Stimulated activated CD8-positive, alpha-beta memory T cell treated with anti-CD3 and anti-CD28 coated beads, Interleukin-4, amount 100 ng/mL, for 4 hours (primary cell): ENCODE measurements at places on chromosomes 6 and 20.

DNA sequence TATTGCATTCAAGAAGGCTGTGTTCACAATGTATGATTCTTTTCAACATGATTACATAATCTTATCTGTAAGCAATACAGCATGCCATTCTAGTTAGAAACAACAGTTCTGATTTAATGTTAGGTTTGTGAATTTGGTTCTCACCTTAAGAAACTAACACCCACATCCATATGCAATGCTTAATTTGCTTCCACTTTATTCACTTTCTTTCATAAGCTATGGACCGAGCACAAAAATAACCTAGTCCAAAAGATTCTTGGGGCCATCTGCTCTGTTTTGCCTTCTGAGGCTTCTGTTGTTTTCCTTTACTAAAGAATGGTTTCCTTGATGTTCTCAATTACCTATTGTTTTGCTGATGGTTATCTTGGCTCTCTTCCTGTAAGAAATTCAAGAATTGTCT is 258.2 kb downstream of the EYS start:
- no peak for DNase-seq

- no peak for DNase-seq
These were observed 6.5 kb upstream of the NUS1 start for GRCh38 chr6:117668736-117669135.

DNA sequence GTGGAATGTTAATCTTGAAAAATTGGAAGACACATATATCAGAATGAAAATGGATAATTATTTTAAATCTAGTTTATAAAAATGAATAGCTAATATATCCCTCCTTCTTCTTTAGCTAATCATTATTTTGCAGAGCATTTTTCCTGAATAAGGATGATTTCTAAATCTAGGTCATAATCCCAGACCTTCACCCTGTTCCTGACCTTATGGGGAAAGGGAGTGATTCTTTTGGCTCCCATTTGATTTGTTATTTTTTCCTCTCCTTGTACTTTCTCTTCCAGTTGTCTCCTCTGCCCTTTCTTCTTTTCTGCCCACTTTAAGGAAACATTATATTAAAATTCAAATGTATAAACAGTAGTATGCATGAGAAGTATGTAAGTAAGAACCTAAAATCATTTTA is 190.1 kb downstream of the MTFR2 start:
- no peak for DNase-seq

DNA sequence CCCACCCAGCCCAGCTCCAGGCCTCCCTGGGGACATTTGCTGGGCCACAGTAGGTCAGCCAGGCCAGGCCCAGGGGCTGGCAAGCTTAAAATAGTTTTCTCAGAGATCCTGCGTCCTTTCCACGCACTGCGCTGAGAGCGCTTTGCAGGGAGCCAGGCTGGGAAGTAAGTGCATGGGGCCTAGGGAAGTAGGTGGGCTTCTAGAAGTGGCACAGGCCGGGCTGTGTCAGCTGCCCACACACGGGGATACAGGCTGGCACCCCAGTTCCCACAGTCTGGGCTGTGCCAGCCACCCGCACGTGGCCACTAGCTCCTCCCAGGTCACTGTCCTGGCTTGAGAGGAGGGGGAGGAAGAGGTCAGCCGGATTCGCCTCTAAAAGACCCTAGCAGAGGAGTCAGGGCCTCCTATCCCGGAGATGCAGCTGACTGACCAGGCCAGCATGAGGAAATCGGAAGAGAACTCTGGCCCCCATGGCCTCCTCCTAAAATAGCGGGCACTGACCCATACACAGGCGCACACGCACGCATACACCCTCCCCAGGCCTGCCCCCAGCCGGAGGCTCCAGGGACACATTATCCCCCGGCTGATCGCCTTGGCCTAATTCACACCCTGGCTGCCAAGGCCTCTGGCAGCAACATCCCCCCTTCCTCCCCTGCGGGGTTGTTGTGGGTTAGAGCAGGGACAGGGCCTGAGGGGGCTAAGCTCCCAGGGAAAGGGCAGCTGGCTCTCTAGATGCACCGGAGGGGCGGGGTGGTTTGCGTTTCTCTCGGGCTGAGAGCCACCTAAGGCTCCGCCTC is 5.4 kb downstream of the SLCO4A1 start:
- no peak for DNase-seq

DNA sequence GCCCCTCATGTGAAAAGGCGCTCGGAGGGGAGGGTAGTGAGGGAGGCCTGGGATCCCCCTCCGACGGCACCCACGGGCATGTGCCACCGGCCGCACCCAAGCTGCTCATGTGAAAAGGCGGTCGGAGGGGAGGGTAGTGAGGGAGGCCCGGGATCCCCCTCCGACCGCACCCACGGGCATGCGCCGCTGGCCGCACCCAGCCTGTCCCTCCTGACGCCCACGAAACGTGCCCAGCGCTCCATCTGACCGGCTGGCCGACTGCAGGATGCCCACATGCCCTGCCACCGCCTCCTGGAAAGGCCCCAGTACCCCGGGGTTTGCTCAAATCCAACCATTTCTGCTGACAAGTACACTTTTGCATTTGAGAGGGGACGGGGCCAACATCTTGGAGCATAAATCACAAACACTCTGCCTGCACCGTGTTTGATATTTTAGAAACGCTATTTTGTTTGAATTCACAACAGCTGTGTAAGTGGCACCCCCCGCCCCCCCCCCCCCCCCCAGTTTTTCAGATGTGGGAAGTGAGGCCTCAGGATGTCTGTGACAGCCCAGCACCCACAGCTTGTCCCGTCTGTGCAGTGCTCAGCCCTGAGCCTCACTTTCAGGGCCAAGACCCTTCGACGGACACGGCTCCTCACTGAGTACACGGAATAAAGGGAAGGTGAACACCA is 34.1 kb downstream of the SLC2A4RG start:
- DNase-seq: no peak
